ENCODE measurements at places on chromosomes 7 and 10.

DNA sequence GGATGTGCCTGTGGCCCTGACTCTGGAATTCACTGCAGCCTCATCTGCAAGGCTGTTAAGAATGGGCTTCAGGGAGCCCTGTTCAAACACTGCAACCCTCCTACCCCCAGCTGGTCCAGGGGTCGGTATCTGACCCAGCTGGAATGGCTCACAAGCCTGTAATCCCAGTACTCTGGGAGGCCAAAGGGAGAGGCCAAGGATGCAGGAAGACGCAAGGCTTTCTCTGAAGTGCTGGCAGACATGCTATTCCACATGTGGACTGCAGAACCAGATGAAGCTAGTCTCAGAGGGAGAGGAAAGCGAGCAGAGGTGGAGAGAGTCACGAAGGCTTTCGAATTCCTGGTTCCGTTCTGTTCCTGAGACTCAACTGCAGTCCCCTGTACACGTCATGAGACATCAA, 45.0 kb downstream of the ESYT2 start:
- DNase-seq = no peak

GRCh38 chr7:143362131-143363015, at the start of gene FAM131B:
Gene FAM131B, minus strand, starts transcription at chr7:143362713. Its CDS starts 110 bp downstream, at chr7:143362603.
- DNase-seq = peak; percentile 52

- no peak for DNase-seq
These were observed 424.4 kb downstream of the SDK1 start for GRCh38 chr7:3725155-3726059.

DNA sequence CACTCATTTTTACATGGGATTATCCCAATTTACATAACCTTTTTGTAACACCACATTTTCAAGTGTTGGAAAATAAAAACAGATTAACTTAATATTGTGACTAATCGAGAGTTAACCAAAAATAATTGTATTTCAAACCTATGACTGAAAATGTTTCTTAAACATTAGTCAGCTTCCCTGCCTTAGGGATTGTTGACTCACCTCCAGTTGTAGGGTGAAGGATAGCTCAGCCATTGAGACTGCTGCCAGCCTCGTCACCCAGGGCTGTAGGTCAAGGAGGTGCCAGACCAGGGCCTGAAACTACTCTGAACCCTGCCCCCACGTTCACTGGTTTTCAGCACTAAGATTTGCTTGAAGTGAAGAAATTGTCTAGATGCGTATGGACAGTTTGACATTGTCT, 351.2 kb downstream of the GFRA1 start:
- no peak for DNase-seq

DNA sequence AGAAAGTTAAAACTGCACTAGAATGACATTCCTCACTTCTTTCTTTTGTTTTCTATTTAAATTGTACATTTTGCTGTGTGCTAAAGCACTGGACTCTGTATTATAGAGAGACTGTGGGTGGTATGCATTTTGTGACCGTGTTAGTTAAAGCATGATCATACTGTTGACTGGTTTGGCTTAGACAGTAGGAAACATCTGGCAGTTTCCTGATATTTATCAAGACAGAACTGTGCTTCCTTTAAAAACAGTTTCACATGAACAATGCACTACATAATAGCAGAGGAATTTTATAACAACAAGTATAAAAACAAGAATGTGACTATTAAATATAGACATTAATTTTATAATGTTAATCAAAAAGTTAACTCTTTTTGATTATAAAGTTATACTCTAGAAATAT, 23.1 kb downstream of the GNG11 start:
- no peak for DNase-seq

DNA sequence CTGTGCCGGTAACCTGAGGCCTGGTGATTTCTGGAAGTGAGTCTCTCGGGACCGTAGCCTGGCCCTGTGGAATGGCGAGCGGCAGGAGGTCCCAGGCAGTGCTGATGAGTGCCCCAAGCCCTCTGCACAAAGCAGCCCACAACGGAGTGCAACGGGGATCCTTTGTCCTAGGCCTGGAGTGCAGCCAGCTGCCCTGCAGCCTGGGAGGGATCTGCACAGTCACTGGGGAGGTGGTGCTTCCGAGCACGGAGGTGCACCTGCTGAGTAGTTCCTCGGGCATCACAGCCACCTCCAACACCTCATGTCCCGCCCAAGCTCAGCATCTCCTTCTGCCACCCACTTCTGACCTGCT, 162.8 kb upstream of the ZMIZ1 start:
- peak; percentile 2 for DNase-seq

DNA sequence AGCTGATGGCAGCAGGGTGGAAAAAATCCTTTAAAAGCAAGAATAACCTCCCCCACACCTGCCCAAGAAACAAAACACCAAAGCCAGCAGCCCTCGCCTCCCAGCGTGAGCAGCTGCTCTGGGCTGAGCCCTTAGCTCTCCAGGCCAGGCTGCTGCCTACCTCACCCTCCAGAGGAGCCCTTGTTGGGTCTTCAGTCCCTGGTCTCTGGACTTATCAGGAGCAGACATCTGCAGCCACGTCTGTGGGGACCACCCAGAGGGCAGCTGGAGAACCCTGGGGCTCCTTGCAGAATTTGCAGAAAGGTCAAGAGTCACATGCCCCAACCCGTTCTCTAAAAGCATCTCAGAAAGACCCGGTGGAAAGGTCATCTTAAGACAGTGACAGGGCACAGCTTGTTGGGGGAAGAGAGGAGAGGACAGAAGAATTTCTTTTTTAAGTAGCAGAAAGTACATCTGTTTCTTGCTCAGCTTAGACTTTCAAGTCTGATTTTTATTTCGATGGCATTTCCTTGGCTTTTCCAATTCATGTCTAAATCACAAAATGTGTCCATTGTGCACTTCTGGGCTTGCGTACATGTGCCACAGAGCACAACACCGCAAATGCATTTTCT, 425.7 kb upstream of the NFE2L3 start:
- no peak for DNase-seq

- no peak for DNase-seq
These were observed 614.9 kb upstream of the FZD8 start for GRCh38 chr10:36256948-36257356.

GRCh38 chr10:69955211-69955805, 97.3 kb upstream of the MACROH2A2 start:
- DNase-seq = no peak

DNA sequence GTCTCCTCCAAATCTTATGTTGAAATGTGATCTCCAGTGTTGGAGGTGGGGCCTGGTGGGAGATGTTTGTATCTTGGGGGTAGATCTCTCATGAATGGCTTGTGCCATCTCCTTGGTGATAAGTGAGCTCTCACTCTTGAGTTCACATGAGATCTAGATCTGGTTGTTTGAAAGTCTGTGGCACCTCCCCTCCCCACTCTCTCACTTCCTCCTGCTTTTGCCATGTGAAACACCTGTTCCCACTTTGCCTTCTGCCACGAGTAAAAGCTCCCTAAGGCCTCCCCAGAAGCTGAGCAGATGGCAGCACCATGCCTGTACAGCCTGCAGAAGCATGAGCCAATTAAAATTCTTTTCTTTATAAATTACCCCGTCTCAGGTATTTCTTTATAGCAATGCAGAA, 23.5 kb downstream of the TMEM229A start:
- no peak for DNase-seq

GRCh38 chr7:120055300-120055699, 217.7 kb upstream of the KCND2 start:
- no peak for DNase-seq

DNA sequence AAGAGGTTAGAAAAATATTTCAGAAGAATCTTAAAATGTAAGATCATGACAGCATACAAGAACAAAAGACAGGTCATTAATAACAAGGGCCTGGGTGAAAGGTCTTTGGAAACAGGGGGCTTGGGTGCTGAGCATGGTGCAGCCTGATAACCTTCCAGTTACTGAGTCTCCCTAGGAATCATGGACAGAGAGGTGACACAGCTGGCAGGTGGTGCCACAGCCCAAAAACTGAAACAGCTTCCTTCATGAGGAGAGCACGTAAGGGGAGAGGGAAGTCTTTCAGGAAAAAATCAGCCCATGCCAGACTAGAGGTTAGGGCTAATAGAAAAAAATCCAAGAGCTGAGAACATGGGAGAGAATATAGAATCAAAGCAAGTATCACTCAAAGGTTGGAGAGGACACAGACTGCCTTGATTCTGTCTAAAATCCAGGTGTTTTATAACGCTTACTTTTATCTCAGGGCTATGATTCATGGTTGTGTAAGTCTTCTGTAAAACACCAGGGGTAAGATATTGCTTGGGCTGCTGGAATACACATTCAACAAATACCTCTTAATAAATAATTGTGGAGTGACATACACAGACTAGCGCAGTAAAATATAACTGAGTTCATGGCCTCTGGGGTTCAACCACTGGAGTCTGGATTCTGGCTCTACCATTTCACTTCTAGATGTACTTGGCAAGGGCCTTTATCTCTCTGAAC, 88.1 kb downstream of the SEMA3C start:
- DNase-seq = no peak

GRCh38 chr10:114678820-114679219, 20.7 kb upstream of the ABLIM1 start:
- no peak for DNase-seq

- no peak for DNase-seq
These were observed 176.1 kb downstream of the DIP2C start for GRCh38 chr10:513393-513792.

GRCh38 chr7:117230276-117231046, 92.4 kb downstream of the WNT2 start:
- DNase-seq = no peak

- no peak for DNase-seq
These were observed 47.3 kb downstream of the NPVF start for GRCh38 chr7:25180946-25181345.

DNA sequence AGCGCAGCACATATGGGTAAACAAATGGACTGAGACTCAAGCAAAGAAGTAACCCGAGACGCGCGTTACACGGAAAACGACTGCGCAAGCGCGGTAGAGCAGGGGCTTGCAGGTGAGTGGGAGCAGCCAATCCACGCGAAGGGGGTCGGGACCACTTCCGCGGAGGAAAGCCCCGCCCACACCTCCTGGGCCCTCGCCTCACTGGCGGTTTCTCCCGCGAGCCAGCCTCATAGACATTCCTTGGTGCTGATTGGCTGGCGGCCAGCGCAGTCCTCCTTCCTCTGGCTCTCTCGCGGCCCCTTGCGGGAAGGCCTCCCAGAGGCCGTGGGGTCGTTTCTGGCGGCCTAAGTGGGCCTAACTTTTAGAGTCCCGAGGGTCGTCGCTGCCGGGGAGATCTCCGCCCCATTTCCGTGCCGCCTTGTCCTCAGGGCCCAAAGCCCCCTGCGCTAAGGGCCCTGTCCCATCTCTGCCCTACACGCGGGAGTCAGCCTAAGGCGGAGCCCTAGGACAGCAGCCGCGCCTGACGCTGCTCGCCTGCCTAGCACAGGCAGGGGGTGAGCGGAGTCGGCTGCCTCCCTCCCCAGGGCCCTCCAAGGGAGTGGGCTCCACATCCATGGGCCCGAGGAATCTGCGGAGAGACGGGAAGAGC, 9.1 kb upstream of the FXYD4 start:
- peak; percentile 99 for DNase-seq

DNA sequence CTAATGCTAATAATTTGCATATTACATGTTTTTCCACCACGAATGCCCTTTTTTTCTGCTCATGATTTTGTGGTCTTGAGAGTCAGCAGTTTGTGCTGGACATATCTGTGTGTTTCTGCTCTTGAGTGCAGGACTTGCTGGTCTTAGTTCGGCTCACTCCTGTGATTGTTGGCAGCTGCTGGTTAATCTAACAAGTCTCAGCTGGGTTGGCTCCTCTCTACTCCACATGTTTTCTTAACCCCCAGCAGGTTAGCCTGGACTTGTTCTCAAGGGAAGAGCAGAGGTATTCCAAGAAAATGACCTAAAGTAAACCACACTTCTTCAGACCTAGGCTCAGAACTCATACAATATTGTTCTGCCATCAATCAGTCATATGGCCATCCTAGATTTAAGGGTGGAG, 1238.9 kb downstream of the XPNPEP1 start:
- no peak for DNase-seq

DNA sequence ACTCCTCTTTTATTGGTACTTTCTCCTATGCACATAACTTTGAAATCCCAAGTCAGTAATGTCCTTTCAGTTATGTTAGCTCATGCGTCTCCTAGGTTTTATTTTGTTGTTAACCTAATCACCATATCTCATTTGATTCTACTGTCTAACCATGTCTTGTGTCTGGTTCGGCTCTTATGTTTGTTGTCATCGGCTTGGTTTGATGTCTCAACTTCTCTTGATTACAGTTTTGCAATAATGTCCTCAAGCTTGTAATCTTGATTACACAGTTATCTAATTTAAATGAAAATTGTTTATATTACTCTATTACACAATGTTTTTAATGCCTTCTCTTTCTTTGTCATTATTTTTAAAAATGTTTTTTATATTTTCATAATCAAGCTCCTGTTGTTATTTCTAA, 35.9 kb upstream of the SEMA3A start:
- no peak for DNase-seq

GRCh38 chr7:5704534-5704922, 76.9 kb downstream of the RNF216 start:
- DNase-seq = peak; percentile 78

DNA sequence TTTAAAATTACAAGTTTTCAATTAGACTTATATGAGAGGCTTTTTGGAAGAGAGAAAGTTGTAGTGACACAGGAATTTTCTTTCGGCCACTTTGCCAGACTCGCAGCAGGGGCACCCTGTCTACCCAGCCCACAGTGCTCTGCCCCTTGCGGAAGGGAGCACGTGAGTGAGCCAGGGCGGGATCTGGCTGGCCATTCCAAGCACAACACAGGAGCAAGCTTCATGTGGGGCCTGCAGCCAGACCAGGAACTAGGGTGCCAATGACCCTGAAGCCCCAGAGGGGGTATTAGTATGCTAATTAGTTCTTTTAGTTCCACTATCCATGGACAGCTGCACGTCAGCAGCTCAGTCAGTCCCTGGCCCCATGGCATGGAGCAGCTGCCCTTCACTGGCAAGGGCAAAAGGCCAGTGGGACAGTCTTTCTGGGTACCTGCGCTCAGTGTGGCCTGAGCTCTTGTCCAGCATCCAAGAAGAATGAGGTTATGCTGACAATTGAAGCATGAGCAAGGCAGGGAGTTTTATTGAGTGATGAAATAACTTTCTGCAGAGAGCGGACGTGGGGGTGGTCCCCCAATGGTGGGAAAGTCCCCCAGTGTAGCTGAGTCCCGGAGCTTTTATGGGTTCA, 251.1 kb upstream of the CSTF2T start:
- no peak for DNase-seq

- DNase-seq = no peak
These were observed 62.2 kb upstream of the ADCY1 start for GRCh38 chr7:45511721-45512597.

Measured in stimulated activated CD8-positive, alpha-beta memory T cell treated with anti-CD3 and anti-CD28 coated beads, Interleukin-4, amount 100 ng/mL, for 48 hours (primary cell).